Suppressor macrophage treated with lipopolysaccharide for 1 hour (primary cell): ENCODE measurements at places on chromosomes 13 and 19.

DNA sequence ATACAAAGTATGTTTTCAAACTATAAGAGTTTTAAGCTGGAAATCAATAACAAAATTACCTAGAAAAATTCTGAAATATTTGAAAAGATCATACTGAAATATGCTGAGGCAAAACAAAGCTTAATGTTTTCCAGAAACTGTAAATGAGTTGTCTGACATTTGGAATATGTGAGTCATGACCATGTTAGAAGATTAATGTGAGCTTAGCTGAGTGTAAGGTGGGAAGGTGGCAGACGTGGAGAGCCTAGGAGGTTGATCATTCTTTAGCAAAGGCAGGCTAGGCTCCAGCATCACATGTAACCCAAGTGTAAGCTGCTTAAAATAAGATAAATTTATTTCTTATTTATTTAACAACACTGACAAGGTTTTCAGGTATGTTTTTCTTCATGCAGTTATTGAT, 2086.1 kb upstream of the PCDH20 start:
- no peak for DNase-seq

GRCh38 chr19:28466107-28467045, 746.6 kb downstream of the UQCRFS1 start:
- DNase-seq: peak; percentile 83

DNA sequence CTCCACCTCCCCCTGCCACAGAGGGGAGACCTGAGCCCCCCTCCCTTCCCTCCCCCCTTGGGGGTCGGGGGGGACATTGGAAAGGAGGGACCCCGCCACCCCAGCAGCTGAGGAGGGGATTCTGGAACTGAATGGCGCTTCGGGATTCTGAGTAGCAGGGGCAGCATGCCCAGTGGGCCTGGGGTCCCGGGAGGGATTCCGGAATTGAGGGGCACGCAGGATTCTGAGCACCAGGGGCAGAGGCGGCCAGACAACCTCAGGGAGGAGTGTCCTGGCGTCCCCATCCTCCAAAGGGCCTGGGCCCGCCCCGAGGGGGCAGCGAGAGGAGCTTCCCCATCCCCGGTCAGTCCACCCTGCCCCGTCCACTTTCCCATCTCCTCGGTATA, 2.4 kb upstream of the APOE start:
- DNase-seq: no peak

GRCh38 chr19:52778811-52779210, 7.8 kb downstream of the ZNF600 start:
- peak; percentile 6 for DNase-seq

- no peak for DNase-seq
Observed at GRCh38 chr19:19482809-19483596, 32.3 kb downstream of the TSSK6 start.

- DNase-seq: no peak
Observed at GRCh38 chr19:58351990-58352755, 1.1 kb downstream of the A1BG start.

DNA sequence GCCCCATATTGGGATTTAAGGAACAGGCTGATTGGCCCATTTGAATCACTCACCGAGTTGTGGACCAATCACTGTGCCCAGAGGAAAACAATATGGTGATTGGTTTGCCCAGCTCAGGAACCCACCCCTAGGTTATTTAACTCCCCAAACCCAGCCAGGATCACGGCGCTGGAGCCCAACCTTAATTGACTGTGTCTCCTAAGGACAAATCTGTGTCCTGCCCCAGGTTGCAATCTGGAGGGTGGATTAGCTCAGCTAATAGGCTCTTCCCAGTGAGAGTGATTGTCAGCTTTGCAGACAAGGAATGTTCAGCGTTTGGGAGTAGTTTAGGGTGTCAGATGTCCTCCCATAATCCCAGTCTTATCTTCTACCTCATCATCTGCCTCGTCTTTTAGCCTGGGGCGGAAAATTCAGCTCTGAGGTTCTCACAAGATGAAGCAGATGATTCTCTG, 3.5 kb upstream of the ZNF358 start:
- no peak for DNase-seq

GRCh38 chr13:40640845-40641458, 25.5 kb downstream of the FOXO1 start:
- no peak for DNase-seq

GRCh38 chr13:43391036-43391435, 367.6 kb downstream of the DNAJC15 start:
- peak; percentile 43 for DNase-seq

DNA sequence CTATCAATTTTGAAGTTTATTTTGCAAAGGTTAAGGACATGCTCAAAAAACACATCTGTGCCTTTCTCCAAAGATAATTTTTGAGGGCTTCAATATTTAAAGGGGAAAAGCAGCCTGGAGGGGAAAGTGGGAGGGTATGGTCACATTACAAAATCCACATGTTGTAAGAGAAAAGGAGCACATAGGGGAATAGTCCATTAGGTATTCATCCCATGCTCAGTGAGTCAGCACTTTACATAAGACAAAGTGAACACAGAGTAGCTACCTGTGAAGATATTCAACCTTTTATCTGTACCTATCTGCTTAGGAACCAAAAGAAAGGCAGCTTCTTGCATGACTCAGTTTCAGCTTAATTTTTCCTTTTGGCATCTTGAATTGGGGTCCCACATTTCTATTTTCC, 932.0 kb downstream of the SLITRK6 start:
- no peak for DNase-seq

DNA sequence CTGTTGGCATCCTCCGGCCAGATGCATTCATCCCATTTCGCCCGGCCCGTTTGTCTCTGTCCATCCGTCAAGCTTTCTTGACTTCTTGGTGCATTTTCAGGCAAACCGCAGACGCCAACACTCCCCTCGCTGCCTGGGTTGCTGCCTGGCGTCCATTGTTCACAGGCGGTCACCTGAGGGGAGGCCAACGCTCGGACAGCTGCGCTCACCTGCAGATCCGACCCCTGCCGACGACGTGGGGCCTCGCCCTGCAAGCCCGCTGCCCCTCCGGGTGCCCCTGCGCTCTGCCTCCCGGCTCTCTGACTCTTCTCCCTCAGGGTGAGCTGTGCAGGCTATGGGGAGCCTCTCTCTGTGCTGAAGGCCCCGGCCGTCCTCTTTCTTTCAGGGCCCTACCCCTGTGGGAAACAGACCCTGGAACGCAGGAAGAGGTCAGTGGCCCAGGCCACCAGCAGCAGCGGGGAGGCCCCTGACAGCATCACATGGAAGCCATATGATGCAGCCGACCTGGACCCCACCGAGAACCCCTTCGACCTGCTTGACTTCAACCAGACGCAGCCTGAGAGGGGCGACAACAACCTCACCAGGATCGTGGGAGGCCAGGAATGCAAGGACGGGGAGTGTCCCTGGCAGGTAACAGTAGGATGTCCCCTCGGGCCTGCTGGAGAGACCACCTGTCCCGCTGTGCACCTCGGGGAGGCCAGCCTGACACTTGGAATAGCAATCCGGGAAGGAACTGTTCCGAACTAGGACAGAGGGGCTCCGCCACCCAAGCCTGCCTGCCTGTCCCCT, 14.8 kb upstream of the PROZ start:
- DNase-seq: no peak

DNA sequence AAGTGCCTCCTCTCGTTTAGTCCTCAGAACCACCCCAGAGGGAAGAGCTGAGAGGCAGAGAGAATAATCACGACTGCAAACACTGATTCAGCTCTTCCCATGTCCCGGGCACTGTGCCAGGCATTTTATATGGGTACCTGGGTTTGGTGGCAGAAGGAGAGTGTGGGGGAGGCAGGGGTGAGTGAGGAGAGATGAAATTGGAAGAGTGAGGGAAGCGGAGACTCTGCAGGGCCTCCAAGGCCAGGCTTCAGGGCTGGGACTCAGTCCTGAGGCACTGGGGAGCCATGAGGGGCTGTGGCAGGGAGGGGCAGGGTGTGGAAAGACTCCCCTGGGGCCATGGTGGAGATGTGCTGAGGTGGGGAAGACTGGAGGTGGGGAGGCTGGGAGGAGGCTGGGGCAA, 8.7 kb downstream of the SYNGR4 start:
- DNase-seq: no peak

GRCh38 chr19:23203841-23204344, 46.3 kb downstream of the ZNF724 start:
- no peak for DNase-seq

- DNase-seq: no peak
Observed at GRCh38 chr13:22014469-22014868, 343.6 kb downstream of the FGF9 start.

GRCh38 chr13:51502153-51502651, 49.4 kb upstream of the INTS6 start:
- DNase-seq: peak; percentile 68

DNA sequence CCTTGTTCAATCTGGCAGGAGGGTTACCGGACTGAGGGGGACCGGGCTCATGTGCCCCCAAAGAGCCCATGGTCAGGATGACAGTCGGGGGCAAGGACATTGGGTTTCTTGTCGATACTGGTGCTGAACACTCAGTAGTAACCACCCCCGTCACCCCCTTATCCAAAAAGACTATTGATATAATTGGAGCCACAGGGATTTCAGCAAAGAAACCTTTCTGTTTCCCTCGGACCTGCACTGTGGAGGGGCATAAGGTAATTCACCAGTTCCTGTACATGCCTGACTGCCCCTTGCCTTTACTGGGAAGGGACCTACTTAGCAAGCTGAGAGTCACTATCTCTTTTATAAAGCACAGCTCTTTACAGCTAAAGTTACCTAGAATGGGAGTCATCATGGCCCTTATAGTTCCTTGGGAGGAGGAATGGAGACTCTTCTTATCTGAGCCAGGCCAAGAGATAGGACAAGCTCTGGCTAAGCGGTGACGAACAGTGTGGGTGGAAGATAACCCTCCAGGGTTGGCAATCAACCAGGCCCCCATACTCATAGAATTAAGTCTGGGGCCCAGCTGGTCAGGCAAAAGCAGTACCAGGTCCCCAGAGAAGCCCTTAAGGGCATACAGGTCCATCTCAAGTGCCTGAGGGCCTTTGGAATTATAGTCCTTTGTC, 603.7 kb downstream of the UQCRFS1 start:
- no peak for DNase-seq

DNA sequence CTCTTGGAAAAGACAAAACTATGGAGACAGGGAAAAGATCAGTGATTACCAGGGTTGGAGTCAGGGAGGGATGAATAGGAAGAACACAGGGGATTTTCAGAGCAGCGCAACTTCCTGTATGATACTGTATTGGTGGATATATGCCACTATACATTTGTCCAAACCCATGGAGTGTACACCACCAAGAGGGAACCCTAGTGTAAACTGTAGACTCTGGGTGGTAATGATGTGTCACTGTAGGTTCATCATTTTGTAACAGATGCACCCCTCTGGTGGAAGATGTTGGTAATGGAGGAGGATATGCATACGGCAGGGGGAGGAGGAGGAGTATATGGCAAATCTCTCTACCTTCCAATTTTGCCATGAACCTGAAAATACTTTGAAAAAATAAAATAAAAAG, 68.1 kb downstream of the UFM1 start:
- DNase-seq: peak; percentile 52

DNA sequence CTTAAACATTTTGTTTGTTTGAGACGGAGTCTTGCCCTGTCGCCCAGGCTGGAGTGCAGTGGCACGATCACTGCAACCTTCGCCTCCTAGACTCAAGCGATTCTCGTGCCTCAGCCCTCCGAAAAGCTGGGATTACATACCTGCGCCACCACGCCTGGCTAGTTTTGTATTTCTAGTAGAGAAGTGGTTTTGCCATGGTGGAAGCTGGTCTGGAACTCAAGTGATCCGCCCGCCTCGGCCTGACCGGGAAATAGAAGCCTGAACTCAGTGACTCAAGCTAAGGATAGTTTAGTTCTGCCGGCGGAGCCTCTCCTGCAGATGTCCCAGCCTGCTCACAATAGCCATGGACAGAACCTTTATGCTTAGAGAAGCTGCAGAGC, 53.0 kb upstream of the ZNF254 start:
- peak; percentile 54 for DNase-seq

- DNase-seq: peak; percentile 99
Observed at GRCh38 chr19:1812426-1813191, 533 bp upstream of the ATP8B3 start.
